ENCODE measurements at places on chromosomes 16 and 17.

DNA sequence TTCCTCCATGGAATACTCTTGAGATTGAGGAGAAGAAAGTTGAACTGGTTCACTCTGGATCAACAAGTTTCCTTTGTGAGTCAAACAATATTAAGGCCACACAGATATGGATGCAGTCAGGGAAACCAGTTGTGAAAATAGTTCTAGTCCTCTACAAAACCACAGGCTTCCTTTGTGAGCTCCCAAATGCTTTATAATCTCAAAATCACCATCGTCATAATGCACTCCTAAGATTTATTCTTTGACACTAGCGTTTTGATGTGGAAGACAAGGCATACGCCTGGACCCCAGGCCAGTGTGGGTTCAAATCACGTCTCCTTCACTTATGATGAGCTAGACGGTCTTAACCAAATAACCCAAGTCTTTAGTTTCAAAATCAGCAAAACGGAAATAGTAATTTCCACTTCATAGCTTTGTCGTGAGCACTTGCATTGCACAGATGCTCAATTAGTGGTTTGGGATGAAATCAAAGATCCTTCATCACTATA is 142.6 kb downstream of the STX8 start:
- DNase-seq: no peak

GRCh38 chr16:1430214-1430758 is 592 bp upstream of the PERCC1 start:
- no peak for DNase-seq

DNA sequence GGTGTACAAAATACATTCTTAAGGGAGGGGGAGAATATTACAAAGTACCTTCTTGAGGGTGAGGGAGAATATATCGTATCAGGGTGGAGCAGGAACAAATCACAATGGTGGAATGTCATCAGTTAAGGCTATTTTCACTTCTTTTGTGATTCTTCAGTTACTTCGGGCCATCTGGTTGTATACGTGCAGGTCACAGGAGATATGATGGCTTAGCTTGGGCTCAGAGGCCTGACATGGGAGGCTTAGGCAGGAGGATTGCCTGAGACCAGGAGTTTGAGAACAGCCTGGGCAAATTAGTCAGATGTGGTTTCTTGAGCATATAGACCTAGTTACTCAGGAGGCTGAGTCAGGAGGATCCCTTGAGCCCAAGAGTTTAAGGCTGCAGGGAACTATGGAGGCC is 13.1 kb downstream of the ODAD4 start:
- no peak for DNase-seq

DNA sequence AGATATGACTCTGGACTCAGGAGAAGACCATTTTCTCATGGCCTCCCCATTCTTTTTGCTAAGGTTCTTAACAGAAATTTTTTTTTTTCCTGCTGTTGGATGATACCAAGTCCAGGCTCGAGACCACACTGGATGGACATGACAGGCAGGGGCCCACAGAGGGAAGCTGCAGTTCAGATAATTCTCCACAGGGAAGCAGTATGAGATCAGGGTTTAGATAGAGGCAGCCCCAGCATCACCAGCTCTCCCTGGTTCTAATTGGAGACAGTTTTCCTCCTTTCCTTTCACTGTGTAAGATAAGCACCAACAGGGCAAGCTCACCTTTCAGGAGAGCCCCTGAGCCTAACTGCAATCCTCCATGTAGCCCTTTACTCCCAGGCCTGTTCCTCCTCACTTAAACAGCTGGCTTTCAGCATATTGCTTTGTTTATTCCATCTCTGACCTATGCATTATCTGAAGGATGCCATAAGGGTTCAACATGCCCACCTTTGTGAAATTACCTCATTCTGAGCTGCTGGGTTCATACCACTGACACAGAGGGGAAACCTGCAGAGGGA is 108.1 kb downstream of the SNX11 start:
- no peak for DNase-seq

DNA sequence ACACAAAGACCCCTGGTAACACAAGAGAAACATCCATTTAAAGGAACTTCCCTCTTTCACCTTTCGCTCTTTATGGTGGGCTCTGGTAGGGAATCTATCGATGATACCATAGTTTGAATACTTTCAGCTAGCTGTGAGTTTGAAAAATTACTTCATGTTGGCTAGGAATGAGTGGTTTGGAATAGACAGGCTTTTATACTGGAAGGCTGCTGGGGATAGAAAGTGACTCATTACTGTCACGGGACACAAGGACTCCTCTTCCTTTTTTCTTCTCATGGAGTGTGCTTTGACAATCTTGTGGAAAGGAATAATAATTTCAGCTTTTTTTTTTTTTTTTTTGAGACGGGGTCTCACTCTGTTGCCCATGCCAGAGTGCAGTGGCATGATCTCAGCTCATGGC is 76.9 kb downstream of the CYB561 start:
- DNase-seq: no peak

- DNase-seq: no peak
Measured at GRCh38 chr17:44864831-44865230, 17.1 kb downstream of the HIGD1B start.

GRCh38 chr17:47742319-47743181 is 9.5 kb downstream of the TBX21 start:
- DNase-seq: no peak

DNA sequence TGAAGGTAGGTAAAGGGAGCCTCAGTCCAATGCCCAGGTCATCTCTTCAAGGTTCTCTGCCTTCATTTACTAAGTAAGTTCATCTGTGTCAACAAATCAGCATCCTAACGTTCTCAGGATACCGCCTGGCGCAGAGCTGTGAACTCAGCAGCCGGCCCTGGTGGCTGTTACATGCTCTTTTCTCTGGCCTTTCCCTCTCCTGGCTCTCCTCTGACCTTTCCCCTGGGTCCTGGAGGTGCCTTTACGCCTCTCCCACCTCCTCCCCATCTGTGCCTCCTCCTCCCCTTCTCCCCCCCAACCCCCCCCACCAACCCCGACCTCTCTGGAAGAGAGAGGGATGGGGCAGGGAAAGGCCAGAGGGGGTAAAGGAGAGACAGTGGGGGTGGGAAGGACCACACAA is 19.5 kb downstream of the COTL1 start:
- DNase-seq: no peak
